GM23338 (cell line): ENCODE measurements at places on chromosomes 3 and 15. TPM values are rescaled to one million over a fixed set of nuclear protein-coding genes. Genes with fewer than 3 reads are reported as not detected.
A peak's percentile ranks its signal among the peaks of the same experiment; 100 is the strongest.

GRCh38 chr3:48595526-48596121 lies 495 bp upstream of the COL7A1 start:
- peaks cover 17% of the 10 kb centered on the region; the same call in 1 of the 2 replicates for H3K4me1 ChIP-seq
- peak; percentile 48 for DNase-seq
- peaks cover 11% of the 10 kb centered on the region; the same call in 1 of the 2 replicates for H3K27me3 ChIP-seq
- H3K36me3 ChIP-seq: 0 out of 2 replicates have a peak, but pooled peaks cover 6% of the 10 kb centered on the region
- no peak overlapping the region for H3K27ac ChIP-seq
- H3K4me3 ChIP-seq: peak overlapping the region; percentile 59

GRCh38 chr15:28096411-28096669 lies 2.8 kb downstream of the OCA2 start:
- no peak overlapping the region for H3K27ac ChIP-seq
- H3K27me3 ChIP-seq: peaks cover 97% of the 10 kb centered on the region
- peaks cover 10% of the 10 kb centered on the region for H3K4me1 ChIP-seq
- no peak for DNase-seq
- peak overlapping the region; percentile 74 for H3K4me3 ChIP-seq

Gene GOLGA6D
- polyA plus RNA-seq: 0.71 and 0.99 TPM in 2 replicates

DNA sequence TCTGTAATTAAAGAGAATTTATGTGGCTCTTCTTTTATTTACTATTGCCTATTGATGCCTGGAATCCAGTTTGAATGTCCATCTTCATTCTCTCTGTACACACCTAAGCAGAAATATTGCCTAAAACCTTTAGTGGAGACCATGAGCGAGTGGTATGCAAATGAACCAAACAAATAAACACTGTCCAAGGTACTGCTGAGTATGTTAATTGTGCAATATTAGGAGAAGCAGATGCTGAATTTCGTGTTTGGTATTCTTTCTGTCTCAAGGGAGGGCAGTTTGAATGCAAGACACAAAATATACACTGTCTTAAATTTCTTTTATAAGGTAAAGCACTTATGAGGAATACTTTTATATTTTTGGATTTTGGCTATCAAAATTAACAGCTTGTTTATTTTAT lies 440.9 kb downstream of the RBMS3 start:
- H3K4me1 ChIP-seq: no peaks in the 10 kb centered on the region
- H3K36me3 ChIP-seq: 0 out of 2 replicates have a peak, but pooled peaks cover 2% of the 10 kb centered on the region
- no peaks in the 10 kb centered on the region for H3K27me3 ChIP-seq

GRCh38 chr15:27094235-27094634 lies 123.3 kb downstream of the GABRG3 start:
- no peaks in the 10 kb centered on the region for H3K27me3 ChIP-seq
- no peak overlapping the region for H3K4me3 ChIP-seq
- peaks cover 13% of the 10 kb centered on the region for H3K4me1 ChIP-seq
- DNase-seq: no peak
- H3K36me3 ChIP-seq: no peaks in the 10 kb centered on the region

GRCh38 chr3:37980462-37981347 lies 9.9 kb upstream of the VILL start:
- DNase-seq: no peak
- H3K36me3 ChIP-seq: peaks cover 8% of the 10 kb centered on the region; the same call in 1 of the 2 replicates
- H3K27ac ChIP-seq: 0 out of 2 replicates have a peak overlapping the region, but pooled peaks have one; percentile 26
- no peaks in the 10 kb centered on the region for H3K27me3 ChIP-seq
- no peak overlapping the region for H3K4me3 ChIP-seq
- H3K4me1 ChIP-seq: no peaks in the 10 kb centered on the region

DNA sequence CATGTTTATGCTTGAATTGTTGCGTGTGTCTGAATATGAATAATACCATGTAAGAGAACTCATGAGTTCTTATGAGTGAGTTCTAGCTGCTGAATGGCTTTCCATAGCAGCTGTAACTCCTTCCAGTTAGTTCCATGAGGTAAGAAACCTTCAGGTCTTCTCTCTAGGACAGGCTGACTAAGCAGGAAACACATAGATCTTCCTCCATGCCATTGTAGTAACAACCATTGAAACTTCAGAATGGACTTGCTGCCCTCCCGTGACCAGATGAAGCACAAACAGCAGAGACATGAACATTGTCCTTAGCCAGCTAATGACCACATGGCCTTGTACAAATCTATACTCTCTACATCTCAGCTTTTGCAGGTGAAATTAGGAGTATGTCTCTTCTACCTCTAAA lies 200.0 kb downstream of the ZNF385D start:
- DNase-seq: peak; percentile 28
- H3K36me3 ChIP-seq: peaks cover 4% of the 10 kb centered on the region; the same call in 1 of the 2 replicates
- no peaks in the 10 kb centered on the region for H3K27me3 ChIP-seq
- 0 out of 2 replicates have a peak, but pooled peaks cover 5% of the 10 kb centered on the region for H3K4me1 ChIP-seq
- H3K27ac ChIP-seq: no peak overlapping the region

- H3K27me3 ChIP-seq: no peaks in the 10 kb centered on the region
- H3K27ac ChIP-seq: no peak overlapping the region
- 0 out of 2 replicates have a peak, but pooled peaks cover 2% of the 10 kb centered on the region for H3K4me1 ChIP-seq
- DNase-seq: no peak
- H3K4me3 ChIP-seq: no peak overlapping the region
- no peaks in the 10 kb centered on the region for H3K36me3 ChIP-seq
These were observed 26.5 kb downstream of the KLF13 start for GRCh38 chr15:31352911-31353811.

Gene RYK
- 24.9 and 31.4 TPM in 2 replicates for polyA plus RNA-seq

DNA sequence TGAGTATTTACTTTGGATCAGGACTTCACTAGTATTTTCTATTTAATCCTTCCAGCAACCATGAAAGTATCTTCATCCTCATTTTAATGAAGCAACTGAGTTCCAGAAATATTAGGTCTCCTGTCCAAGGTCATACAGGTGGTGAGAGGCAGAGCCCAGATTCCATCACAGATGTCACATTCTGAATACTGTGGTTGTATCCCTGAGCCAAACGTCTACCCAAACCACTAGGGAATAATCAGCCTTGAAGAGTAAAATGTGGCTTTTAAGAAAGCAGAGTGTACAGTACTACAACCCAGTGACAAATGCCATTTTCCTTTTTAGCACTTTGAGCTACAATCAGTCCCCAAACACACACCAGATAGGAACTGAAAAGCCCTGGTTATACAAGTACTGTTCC lies 93.3 kb upstream of the TRIM42 start:
- DNase-seq: no peak
- H3K36me3 ChIP-seq: no peaks in the 10 kb centered on the region
- H3K4me3 ChIP-seq: no peak overlapping the region
- H3K27me3 ChIP-seq: no peaks in the 10 kb centered on the region
- no peak overlapping the region for H3K27ac ChIP-seq

Gene FRMD5
- 4.4 and 5.9 TPM in 2 replicates for polyA plus RNA-seq

- no peak for DNase-seq
- no peak overlapping the region for H3K4me3 ChIP-seq
- H3K4me1 ChIP-seq: no peaks in the 10 kb centered on the region
- no peaks in the 10 kb centered on the region for H3K27me3 ChIP-seq
- H3K27ac ChIP-seq: no peak overlapping the region
These were observed 70.2 kb upstream of the ST8SIA2 start for GRCh38 chr15:92323525-92323924.

GRCh38 chr15:51184627-51185026 lies 89.9 kb upstream of the TNFAIP8L3 start:
- no peak for DNase-seq
- H3K4me3 ChIP-seq: no peak overlapping the region
- H3K36me3 ChIP-seq: no peaks in the 10 kb centered on the region
- H3K4me1 ChIP-seq: no peaks in the 10 kb centered on the region
- H3K27me3 ChIP-seq: no peaks in the 10 kb centered on the region

- H3K27ac ChIP-seq: no peak overlapping the region
- no peak for DNase-seq
- H3K36me3 ChIP-seq: no peaks in the 10 kb centered on the region
- H3K27me3 ChIP-seq: peaks cover 97% of the 10 kb centered on the region
- peak overlapping the region; percentile 80 for H3K4me3 ChIP-seq
These were observed 2.4 kb downstream of the ADAMTS9 start for GRCh38 chr3:64685331-64685799.

DNA sequence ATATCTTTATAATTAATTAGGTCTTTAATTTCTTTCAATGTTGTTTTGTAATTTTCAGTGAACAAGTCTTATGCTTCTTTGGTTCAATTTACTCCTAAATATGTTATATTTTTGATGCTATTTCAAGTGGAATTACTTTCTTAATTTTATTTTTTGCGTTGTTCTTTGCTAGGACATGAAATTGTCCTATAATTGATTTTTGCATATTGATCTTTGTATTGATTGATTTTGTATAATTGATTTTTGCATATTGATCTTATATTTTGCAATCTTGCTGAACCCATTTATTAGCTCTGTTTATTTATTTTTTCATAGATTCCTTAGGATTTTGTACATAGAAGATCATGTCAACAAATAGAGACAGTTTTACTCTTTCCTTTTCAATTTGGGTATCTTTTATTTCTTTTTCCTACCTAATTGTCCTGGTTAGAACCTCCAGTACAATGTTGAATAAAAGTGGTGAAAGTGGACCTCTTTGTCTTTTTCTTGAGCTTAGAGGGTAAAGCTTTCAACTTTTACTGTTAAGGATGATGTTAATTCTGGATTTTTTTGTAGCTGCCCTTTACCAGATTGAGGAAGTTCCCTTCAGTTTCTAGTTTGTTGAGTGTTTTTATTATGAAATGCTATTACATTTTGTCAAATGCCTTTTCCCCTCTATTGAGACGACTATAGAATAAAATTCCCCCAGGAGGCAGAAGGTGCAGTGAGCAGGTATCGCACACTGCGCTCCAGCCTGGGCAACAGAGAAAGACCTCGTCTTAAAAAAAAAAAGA lies 36.8 kb upstream of the CCDC50 start:
- H3K27ac ChIP-seq: no peak overlapping the region
- no peak for DNase-seq
- H3K27me3 ChIP-seq: no peaks in the 10 kb centered on the region
- H3K36me3 ChIP-seq: no peaks in the 10 kb centered on the region

Gene RASGRP1
- polyA plus RNA-seq: 0.54 and 1.1 TPM in 2 replicates

Gene TMEM207
- not detected in 2 replicates for polyA plus RNA-seq

GRCh38 chr3:191476066-191476772 lies 15.3 kb downstream of the PYDC2 start:
- no peaks in the 10 kb centered on the region for H3K4me1 ChIP-seq
- H3K27me3 ChIP-seq: no peaks in the 10 kb centered on the region
- no peak overlapping the region for H3K4me3 ChIP-seq
- H3K36me3 ChIP-seq: no peaks in the 10 kb centered on the region

- peak; percentile 13 for DNase-seq
- no peaks in the 10 kb centered on the region for H3K27me3 ChIP-seq
- 0 out of 2 replicates have a peak, but pooled peaks cover 7% of the 10 kb centered on the region for H3K4me1 ChIP-seq
- no peak overlapping the region for H3K27ac ChIP-seq
- H3K4me3 ChIP-seq: no peak overlapping the region
- no peaks in the 10 kb centered on the region for H3K36me3 ChIP-seq
These were observed 773.7 kb upstream of the NR2F2 start for GRCh38 chr15:95556866-95557225.

GRCh38 chr3:147574621-147575020 lies 165.5 kb downstream of the ZIC1 start:
- no peak overlapping the region for H3K27ac ChIP-seq
- DNase-seq: no peak
- H3K27me3 ChIP-seq: no peaks in the 10 kb centered on the region
- no peaks in the 10 kb centered on the region for H3K36me3 ChIP-seq

DNA sequence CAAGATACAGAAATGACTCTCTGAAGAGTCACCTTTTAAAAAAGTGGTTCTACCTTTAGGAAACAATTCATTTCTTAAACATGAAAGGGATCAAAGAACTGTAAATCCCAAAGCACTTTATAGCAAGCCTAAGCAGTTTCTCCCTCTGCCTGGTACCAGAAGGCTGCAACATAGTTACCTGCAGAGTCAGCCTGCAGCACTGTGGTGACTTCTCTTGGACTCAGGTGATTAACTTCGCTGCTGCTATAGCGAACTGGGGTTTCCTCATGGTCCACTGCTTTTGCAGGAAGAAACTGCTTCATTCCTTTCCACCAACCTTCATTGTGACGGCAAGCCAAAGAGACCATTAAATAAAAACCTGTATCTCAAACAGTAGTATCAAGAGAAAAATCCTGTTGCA lies 37.3 kb downstream of the ST3GAL6 start:
- H3K27me3 ChIP-seq: no peaks in the 10 kb centered on the region
- H3K4me3 ChIP-seq: no peak overlapping the region
- H3K4me1 ChIP-seq: no peaks in the 10 kb centered on the region
- no peak for DNase-seq
- H3K27ac ChIP-seq: no peak overlapping the region

GRCh38 chr3:182821221-182821981 lies 28.1 kb downstream of the ATP11B start:
- no peak overlapping the region for H3K27ac ChIP-seq
- H3K36me3 ChIP-seq: no peaks in the 10 kb centered on the region
- DNase-seq: no peak
- no peaks in the 10 kb centered on the region for H3K27me3 ChIP-seq
- H3K4me3 ChIP-seq: no peak overlapping the region

Gene CKMT1A
- 30.9 and 31.1 TPM in 2 replicates for polyA plus RNA-seq

DNA sequence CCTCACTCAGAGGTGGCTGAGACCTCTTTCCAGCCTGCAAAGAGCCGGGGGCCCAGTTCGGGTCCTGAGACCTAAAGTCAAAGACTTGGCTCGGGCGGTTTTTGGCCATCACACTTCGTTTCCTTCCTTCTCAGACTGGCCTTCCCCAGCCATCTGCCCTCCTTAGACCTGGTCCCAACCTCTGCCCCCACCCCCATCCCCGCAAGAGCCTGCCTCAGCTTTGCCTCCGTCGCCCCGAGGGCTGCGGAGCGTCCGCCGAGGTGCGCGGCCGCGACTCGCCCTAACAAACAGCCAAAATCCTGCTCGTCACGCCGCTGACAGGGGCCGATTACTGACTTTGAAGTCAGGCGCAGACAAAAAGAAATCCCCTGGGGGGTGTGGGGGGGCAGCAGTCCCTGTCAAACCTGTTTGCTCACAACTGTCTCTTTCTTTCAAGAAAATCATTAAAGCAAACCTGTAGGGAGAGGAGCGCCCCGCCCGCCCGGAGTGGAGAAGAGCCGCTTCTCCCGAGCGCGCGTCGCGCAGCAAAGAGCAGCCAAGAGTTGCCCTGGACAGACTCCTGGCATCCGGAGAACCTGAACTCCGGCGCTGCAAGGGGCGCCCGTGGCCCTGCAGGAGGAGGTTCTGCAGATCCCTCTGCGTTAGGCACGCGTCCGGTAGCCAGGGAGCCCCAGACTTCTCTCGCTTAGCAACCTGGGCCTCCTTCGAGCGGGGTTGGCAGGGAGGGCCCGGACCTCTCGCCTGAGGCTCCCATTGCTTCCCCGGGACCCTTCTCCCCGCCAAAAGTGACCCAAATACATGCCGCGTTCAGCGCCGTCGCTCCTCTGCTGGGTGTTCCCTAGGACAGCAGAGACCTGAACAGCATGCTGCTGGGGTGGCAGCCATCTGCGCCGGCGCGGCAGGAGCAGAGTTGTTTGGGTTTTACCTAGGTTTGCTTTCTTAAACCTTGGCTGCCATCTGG lies 4.5 kb downstream of the SOX14 start:
- peak; percentile 74 for DNase-seq
- no peak overlapping the region for H3K27ac ChIP-seq
- H3K27me3 ChIP-seq: peaks cover 99% of the 10 kb centered on the region
- peak overlapping the region; percentile 49 for H3K4me3 ChIP-seq
- peaks cover 66% of the 10 kb centered on the region for H3K4me1 ChIP-seq

GRCh38 chr3:138850151-138850550 lies 15.4 kb upstream of the PIK3CB start:
- no peak overlapping the region for H3K4me3 ChIP-seq
- no peaks in the 10 kb centered on the region for H3K36me3 ChIP-seq

DNA sequence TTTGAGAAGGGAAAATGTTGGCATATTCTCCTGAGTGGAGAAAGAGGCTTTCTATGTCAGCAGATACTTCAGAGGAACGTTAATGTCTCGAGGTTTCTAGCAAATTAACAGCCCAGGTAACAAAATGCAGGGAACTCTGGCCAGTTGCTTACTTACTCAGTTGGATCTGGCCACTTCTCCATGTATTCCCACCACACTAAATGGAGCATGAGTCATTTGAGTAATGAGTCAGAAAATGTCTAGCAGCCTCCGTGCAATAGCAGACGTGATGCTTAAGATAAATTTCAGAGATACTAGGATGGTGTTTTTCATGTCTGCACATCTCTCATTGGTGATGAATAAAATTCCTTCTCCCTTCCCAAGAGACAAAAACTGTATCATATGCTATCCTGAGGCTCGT lies 671.5 kb downstream of the FHIT start:
- DNase-seq: no peak
- no peaks in the 10 kb centered on the region for H3K36me3 ChIP-seq
- no peak overlapping the region for H3K27ac ChIP-seq
